ENCODE measurements at places on chromosomes 4 and X.

- DNase-seq, result no peak
Measured at GRCh38 chrX:129549124-129549523, 9.1 kb downstream of the OCRL start.

DNA sequence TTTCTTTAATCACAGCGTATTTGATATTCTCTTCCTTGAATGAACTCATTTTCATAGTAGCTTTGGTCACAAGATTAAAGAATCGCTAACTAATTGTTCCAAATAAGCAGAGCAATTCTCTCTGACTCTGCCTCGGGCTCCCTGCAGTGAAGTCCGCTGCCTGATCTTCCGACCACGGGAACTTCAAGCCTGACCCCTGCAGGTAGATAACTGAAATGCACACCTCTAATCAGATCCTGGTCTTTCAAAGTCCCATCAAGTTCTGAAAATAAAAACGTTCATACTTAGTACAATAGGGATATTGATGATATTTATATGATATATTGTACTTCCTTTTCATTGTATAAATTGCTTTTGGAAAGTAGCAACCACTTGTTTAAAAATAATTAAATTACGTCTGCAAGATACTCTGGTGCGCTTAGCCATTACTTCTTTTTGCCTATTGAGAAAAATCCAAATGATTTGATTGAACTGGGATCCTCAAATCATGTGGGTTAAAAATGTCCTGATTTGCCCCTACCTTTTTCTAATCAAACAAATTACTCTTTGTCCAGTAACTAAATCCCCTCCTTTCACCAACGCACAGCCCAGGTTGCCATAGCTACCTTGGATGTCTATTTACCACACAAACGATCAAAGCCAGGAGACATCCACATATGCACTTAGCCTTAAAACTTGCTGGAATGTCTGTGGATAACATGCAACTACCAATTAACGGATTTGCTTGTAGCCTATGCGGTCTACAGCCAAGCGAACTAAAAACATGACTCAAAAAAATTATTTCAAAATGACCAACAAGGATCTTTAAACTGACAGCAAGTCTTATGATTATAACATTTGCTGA is 4.2 kb downstream of the MID1 start:
- DNase-seq, result no peak

- DNase-seq, result no peak
Measured at GRCh38 chr4:76803522-76803921, 94.4 kb downstream of the SOWAHB start.

GRCh38 chrX:38991656-38992440 is 190.6 kb downstream of the MID1IP1 start:
- no peak for DNase-seq

GRCh38 chr4:80229128-80229527 is 31.8 kb downstream of the PRDM8 start:
- DNase-seq, result no peak

DNA sequence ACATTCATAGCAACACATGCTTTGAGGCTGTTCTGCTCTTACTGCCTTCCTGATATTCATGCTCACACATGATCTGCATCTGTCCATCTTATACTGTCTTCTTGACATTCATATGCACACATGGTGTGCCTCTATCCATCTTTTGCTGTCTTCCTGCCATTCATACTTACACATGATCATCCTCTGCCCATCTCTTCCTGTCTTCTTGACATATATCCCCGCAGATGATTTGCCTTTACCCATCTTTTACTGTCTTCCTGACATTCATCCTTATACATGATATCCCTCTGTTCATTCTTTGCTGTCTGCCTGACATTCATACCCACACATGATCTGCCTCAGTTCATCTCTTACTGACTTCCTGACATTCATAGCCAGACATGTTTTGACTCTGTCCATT is 36.8 kb downstream of the SCML1 start:
- no peak for DNase-seq

GRCh38 chr4:57110640-57111511 is 691 bp upstream of the IGFBP7 start:
- no peak for DNase-seq

DNA sequence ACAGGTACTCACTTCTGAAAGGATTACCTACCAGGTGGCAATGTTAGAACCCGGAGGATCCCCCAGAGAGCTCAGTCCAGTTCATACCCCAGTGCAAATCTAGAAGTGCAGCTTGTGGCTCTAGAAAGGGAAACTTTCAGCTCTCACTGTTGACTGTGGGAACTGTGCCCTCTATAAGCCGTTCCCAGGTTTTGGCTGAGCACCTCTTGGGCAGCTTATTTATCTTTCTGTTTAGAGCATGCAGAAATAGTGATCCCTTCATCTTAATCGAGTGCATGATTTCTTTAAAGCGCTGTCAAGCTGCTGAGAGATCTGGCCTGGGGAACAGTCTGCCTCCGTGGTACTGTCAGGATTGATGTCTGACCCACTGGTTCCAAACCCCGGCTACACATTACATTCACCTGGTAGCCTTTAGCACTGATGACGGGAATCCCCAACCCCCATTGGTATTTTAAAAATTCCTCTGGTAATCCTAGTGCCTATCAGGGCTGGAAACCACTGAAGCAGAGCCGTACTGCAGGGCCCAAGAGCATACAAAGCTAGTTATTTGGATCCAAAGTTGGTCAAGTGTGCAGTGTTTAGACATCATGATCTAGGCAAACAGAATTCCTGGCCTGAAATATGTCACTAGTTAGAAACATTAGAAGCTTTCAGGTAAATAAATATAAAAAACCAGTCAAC is 103.2 kb downstream of the KLHL8 start:
- DNase-seq, result no peak

DNA sequence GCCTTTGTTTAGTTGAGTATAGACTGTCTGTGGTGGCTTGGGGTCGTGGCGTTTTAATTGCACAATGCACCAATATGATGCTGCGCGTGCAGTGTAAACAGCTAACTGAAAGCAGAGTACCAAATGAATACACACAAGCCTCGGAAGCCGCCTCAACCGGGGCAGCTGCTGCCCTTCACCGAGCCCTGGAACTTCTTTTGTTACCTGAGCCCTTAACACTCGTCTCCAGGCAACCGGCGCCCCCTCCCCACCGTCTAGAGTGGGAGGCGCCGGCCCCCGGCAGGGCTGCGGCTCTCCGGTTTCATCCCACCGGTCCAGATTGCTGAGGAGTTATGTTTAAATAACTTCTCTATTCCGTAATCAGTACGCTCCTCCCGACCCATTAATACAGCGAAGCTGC is 173.2 kb upstream of the TBL1X start:
- no peak for DNase-seq

GRCh38 chrX:29661290-29661689 is 554.1 kb upstream of the MAGEB2 start:
- DNase-seq, result no peak

DNA sequence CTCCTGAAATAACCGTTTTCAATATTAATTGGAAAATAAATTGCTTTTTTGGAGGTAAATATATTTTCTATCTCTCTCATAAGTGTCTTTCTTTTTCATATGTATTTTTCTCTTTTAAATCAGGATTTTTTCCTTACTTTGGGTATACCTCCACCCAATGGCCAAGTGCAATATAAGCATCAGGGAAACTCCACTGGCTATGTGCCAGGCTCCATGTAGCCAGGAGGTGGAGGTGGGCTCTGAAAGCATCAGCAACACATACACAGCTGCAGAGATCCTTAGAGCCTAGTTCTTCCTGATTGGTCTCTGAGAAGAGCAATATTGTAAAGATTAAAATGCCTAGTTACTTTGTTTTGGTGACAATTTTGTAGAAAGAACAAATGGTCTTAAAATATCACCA is 3.4 kb downstream of the GABRA2 start:
- no peak for DNase-seq

GRCh38 chrX:74383611-74384010 is 37.7 kb upstream of the SLC16A2 start:
- DNase-seq, result no peak

DNA sequence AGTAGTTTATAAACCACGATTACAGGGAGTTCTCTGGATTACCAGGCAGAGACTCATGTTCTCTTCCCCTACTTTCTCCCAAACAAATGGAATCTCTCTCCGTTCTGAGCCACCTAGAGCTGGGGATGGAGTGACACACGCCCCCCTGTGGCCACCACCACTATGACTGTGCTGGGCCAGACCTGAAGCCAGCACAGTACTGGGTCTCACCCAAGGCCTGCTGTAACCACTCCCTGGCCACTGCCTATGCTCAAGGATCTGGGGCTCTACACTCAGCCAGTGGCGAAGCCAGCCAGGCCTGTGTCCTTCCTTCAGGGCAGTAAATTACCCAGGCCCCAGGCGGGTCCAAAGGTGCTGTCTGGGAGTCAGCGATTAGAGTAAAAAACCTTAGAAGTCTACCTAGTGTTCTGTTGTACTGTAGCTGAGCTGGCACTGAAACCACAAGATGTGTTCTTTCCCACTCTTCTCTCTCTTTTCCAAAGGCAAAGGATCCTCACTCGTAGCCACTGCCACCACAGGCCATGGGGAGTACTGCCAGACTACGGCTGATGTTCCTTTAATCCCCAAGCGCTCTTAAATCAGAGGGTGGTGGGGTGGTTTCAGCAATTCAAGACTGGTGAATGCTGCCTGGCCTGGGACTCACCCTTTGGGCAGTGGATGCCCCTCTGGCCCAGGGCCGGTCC is 412.2 kb upstream of the ARX start:
- no peak for DNase-seq

DNA sequence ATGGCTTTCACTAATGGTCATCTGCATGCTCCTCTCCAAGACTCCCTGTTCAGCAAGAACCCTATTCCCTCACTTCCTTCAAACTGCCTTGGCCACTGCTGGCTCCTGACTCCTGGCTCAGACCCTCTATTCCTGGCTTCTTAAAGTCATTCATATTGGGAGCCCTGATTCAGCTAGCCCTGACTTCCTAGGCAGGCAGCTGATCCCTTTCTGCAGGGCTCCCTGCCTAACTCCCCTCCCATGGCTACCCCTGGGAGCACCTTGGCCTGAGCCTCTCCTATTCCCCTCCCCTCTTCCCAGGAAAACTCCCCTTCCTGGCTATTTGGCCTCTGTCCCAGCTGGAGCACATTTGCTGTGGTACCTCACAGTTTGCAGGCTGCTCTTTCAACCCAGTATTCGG is 154.9 kb upstream of the PJA1 start:
- no peak for DNase-seq

GRCh38 chr4:10667701-10668326 is 16.8 kb downstream of the CLNK start:
- no peak for DNase-seq

DNA sequence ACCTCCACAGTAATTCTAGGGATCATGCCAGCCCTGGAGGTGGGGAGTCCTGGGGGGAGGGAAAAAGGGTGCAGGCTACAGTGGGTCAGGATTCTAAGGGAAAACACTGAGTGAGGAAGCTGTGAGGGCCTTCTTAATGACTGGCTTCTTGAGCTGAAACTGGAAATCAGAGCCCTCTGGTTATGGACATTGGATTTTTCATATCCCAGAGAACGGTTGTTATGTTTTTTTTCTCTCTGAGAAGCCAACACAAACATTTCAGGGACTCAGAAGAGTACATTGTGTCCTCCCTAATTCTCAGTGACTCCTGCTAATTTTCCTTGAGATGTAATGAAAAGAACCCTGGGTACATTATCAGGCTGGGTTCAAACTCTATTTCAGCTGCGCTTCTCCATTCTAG is 162.4 kb upstream of the PRDX4 start:
- no peak for DNase-seq

DNA sequence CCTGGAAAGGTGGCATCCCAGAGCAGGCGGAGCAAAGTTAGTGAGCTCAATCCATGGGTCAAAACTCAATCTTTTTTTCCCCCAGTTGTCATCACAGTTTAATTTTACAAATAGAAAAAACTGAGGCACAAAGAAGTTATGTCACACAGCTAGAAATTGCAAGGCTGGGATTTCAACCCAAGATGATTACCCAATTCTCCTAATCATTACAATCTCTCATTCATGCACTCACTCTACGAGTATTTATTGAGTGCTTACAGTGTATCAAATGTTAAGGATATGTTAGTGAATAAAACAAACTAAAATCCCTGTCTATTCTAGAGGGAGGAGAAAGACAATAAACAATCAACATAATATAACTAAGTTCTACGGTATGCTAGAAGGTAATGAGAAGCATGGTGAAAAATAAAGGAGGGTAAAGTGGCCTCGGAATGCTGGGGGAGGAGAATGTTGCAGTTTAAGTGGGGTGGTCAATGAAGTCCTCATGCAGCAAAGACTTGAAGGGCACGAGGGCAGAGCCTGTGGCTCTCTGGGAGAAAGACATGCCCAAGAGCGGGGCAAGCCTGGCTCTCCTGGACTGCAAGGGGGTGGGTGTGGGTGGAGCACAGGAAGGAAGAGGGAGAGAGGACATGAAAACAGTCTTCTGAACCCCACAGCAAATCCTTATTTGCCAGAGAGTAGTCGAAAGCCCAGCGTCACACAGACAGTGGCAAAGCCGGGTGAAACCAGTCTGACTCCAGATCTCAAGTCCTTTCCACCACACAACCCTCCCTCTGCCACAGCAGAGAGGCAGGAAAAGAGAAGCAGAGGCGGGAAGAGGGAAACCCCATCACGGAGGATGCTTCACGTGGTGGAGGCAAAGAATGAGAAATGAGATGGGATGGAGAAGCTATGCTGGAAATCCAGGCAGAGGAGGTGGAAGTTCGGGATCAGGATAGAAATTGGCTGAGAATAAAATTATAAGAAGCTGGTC is 48.3 kb downstream of the RAB33B start:
- DNase-seq, result no peak

GRCh38 chr4:74284053-74284452 is 24.2 kb upstream of the EPGN start:
- no peak for DNase-seq

- DNase-seq, result no peak
Measured at GRCh38 chrX:151966236-151966635, 8.2 kb downstream of the GABRE start.

DNA sequence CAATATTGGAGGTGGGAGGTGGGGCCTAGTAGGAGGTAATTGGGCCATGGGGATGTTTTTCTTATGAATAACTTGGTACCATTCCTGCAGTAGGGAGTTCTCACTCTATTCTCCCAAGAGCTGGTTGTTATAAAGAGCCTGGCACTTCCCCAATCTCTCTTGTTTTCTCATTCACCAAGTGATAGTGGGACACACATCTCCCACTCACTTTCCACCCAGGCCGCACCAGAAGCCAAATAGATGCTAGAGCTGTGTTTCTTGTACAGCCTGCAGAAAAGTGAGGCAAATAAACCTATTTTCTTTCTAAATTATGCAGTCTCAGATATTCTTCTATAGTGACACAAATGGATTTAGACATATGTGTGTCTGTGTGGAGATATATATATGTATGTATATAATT is 117.6 kb downstream of the ANKRD50 start:
- no peak for DNase-seq

DNA sequence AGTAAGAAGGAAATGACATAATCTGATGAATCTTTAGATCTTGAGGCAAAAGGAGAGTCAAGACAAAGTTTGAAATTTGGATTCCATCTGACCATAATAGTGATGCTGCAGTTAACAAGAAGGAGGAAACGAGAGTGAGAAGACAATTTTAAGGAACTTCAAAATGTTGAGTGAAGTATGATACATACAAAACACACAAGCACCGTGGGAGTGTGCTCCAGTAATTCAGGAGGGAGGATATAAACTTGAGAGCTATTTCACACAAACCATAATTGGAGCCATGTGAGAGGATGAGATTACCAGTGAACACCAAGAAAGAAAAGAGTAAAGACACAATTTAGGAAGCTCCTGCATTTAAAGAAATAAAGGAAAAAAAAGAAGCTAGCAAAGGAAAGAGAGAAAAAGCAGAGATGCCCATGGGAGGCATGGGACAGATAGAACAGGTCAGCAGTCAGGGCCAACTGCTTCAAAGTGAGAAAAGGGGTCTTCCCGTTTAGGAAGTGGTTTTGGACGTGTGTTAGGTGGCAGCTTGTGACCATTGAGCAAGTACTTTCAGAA is 150.7 kb upstream of the SLC7A11 start:
- no peak for DNase-seq
